ENCODE measurements at places on chromosomes 12 and 14.

DNA sequence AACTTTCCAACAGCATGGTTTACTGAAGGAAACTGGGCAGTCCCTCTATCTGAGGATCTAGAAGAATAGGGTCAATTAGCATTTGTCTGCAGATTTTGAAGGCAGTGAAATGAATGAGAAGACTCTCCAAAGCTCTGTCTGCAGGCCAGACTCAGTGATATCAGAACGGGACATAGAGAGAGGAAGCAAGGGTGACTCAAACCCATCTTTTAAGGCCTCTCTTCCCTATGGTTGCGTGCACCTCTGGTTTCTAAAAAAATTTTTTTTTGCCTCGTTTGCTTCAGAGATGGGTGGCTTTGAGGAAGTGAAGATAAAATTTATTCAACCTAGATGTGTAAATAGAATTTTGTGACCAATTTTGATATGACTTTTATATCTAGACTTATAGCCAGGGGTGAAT lies 71.9 kb upstream of the HOXC13 start:
- no peak for DNase-seq

- no peak for DNase-seq
Observed at GRCh38 chr12:114274131-114274530, 131.8 kb downstream of the TBX5 start.

DNA sequence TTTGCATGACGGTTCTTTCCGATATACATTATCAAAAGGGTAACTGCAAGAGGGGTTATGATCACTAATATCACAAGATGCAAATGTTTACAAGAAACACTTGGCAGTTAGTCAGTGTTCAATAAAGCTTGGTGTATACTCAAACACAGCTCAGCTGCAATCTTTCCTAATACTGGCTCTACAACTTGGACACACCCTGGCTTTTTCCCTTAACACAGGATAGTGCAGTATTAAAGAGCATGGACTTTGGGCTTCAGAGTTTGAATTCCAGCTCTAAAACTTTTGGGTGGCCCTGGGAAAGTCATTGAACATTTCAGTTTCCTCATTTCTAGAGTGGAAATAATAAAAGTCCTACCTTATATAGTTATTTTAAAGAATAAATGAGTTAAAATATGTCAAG lies 107.0 kb downstream of the HECTD4 start:
- no peak for DNase-seq

DNA sequence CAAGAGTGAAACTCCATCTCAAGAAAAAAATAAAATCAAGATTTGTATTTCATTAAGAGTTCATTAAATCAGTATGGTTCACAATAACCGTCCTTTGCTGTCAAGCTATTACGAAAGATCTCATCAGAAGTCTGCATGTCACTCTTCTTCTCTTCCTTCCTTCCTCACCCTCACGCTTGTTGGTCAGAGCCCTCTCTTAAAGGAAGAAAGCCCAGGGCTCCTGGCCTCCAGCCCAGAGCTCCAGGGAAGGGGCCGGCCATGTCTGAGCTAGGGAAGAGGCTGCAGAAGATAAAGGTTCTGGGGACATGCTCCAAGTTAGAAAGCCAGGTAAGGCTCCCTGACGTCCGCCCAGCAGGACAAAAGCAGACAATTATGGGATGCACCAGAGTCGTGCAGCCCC lies 43.1 kb upstream of the DLK1 start:
- DNase-seq = peak; percentile 40

DNA sequence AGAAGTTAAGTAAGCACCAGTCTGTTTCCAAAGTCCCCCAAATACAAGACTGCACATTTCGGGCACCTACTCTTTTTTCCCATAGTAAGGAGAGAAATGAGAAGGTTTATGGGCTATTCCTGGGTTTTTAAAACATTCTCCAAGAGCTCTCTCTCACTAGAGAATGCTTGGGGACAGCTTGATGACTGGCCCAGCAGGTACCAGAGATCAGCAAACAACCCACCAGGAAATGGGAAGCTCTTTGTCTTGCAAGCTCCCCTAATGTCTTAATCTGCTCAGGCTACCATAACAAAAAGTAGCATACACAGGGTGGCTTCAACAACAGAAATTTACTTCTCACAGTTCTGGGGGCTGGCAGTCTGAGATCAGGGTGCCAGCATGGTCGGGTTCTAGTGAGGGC lies 41.8 kb upstream of the CRY1 start:
- DNase-seq = no peak

DNA sequence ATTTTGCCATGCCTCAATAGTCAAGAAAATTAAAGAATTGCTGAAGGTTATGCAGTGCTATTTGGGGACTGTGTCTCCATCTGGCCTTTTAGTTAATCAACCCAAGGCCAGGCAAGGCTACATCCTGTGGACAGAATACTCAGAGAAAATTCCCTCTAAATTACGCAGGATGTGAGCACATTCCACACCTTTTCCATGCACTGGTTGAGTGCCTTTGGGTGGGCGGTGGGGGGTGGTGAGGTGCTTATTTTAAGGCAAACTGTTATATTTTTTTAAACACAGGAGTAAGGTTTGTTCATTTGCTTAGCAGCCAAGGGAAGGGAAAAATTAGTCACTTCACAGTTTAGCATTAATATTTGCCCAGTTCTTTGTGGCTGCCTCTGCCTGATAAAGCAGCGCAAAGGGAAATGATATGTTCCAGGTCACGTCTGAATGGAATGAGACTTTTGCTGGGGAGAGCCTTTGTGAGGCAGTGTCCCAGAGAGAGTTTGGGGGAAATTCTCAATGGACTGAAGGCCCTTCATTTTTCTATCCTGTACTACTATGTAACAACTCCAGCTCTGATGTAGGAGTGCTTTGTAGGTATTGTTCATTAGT lies 17.2 kb upstream of the KCNA5 start:
- no peak for DNase-seq

GRCh38 chr14:92635031-92635430 lies 113.4 kb downstream of the LGMN start:
- DNase-seq = no peak

GRCh38 chr12:50536831-50537537 lies 32.2 kb downstream of the DIP2B start:
- DNase-seq = no peak

DNA sequence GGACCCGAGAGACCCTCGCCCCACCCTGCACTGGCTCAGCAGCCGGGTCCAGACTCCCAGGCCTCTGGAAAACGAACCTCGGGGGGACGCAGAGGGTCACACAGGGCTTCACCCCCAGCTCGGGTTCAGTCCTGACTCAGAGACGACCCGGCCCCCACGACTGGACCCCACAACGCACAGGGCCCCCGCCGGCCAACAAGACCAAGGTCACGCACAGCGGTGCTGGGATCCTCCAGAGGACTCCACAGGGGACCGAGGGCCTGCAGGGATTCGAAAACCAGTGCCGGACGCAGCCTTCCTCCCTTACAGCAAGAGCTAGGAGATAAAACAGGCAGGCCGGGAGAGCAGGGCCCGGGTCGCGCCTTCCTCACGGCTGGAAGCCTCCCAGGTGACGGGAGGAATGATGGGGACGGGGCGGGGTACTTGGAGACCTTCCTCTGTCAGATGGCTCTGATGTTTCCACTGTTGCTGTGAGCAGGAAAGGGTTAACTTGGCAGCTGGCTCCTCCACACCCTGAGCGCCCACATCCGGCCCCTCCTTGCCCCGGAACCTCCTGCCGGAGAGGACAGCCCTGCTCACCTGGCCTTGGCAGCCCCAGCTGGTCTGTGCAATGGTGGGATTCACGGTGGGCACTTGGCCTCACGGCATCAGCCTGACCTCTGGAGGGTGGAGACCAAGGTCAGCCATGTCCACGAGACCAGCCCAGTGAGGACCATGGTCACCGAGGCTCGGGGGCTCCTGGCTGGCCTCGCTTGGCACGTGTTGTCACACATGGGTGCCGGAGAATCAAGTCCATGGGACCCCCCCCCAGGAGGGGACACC lies 46.2 kb downstream of the GALNT9 start:
- DNase-seq = no peak

DNA sequence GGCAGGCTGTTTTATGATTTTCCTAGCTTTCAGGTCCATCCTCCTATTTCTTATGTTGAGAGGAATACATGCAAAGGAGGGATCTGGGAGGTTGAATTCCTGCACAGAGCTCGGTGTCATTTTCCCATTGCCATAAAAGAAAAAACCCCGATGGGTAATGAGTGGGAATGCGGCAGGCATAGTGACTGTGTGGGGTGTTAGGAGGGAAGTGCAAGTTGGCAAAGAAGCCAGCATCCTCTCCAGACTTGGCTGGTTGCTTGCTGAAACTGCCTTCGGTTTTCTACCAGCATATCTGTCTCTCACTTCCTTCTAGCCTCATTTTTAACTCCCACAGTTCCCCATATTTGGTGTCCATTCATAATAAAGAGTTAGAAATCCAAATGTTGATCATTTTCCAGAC lies 1046.1 kb downstream of the SLC6A15 start:
- no peak for DNase-seq

DNA sequence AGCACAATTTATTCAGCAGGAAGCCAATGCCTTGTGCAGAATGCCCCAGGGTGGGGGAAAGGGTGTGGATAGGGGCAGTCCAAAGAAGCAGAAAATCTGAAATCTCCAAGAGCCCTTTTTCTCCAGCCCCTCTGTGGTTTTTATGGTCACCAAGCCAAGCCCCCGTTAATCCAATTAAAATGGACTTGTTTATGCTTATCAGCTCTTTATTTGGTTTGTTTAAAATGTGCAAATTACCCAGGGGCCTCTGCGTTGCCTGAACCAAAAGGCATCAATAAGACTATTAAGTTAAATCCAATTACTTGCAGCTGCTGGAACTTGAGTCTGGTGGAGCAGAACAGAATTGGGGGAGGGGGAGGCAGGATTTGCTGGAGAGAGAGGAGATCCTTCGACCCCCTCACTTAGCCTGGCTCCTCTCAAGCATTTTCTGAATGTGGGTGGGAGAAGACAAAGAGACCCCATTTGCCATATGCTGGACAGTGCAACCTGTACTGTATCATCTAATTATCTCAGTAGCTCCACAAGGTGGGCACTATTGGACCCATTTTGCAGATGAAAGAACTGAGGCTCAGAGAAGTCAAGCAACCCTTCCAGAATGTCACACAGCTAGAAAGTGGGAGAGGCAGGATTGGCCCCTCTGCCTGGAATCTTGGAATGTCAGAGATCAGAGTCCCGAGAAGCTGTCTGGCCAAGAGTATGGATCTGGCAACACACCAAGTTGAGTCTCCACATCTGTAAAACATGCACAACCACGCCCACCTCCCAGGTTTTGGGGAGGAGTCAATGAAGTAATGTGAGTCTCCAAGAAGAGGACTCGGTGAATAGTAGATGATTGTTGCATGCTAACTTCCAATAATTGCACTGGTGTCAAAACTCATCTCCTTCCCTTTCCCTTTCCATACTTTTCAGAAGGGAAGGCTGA lies 66.9 kb downstream of the CMKLR1 start:
- no peak for DNase-seq

GRCh38 chr12:57435293-57435692 lies 709 bp downstream of the INHBC start:
- DNase-seq = no peak

GRCh38 chr12:103779410-103780092 lies 61.5 kb downstream of the NT5DC3 start:
- no peak for DNase-seq

DNA sequence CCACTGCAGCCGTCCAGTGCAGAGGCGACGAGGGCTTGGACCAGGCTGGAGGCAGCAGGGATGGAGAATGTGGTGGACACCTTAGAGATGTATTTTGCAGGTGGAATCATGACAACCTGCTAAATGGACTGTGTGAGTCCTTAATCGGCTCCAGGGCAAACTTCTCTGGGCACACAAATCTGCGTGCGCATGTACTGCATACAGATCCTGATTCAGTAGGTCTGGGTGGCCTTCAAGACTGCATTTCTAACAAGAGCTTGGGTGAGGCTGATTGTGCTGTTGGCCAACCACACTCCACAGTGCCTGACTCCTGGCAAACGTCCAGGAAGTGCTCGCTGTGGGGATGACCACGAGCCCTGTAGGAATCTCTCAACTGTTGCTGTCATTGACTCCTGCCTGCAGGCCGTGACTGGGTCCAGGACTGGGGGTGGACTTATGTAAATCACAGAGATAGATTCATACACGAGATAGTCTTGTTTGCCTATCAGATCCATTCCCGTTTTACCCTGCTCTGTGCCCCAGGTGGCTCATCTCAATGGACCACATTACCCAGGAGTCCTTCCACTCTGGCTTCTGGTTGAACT lies 27.2 kb downstream of the JDP2 start:
- no peak for DNase-seq

GRCh38 chr12:31589598-31589903 lies 1.4 kb downstream of the DENND5B start:
- no peak for DNase-seq

DNA sequence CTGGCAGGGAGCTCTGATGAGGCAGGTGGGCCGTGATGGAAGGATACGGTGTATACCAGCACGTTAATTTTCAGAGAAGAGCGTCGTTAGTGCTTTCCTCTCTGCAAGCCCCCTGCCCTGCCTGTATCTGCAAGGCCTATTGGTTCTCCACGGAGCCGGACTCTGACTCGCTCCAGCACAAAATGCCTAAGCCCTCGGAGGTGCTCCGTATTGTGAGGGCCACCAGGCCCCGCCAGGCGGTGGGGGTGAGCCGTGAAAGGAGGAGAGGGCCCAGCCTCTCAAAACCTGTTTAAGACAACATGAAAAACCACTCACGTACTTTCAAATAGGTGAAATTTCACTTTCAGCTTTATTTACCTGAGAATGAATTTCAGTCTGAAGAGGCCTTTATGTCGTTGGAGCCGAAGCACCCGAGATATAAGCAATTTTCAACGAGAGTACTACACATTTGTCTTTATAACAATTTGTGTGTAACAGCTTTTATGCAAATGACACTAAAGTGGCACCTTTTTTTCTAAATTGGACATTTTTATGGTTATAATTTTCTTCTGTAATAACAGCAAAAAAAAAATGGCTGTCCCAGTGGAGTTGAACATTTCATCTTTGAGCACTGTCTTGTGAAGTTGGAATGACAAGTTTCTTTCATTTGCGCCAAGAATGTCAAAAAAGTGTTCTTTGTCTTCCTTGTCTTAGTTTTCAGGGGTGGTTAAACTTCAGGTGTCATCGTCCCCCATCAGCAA lies 749.5 kb downstream of the VRK1 start:
- DNase-seq = no peak

GRCh38 chr12:4849115-4849541 lies 60.6 kb upstream of the KCNA1 start:
- no peak for DNase-seq

GRCh38 chr12:92221656-92222315 lies 76.1 kb upstream of the BTG1 start:
- DNase-seq = no peak

- DNase-seq = no peak
Observed at GRCh38 chr12:112881602-112882001, 25.2 kb upstream of the OAS1 start.

- DNase-seq = no peak
Observed at GRCh38 chr14:98634043-98634820, 637.8 kb downstream of the BCL11B start.

- DNase-seq = peak; percentile 53
Observed at GRCh38 chr12:116590561-116590960, 31.4 kb downstream of the MAP1LC3B2 start.

DNA sequence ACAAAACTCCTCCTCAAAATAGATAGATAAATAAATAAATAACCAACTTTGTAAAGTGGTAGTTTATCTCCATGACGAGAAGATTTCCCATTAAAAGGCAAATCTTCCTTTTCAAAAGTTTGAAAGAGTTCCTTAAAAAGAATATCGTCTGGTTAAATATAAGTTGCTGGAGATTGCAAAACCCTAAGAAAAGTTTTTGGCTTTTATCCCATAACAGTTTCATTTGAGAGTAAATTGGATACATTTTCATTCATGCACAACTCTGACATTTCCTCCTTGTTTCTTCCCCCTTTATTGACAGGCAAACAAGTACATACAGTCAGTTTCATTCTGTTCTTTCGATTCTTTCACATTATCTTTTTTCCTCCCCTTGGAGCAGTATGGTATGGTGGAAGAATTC lies 45.4 kb upstream of the BTG1 start:
- DNase-seq = no peak
